ENCODE measurements at places on chromosomes 5 and 9.

GRCh38 chr5:8829323-8830029 is 716.4 kb downstream of the SEMA5A start:
- DNase-seq = no peak

- peak; percentile 38 for DNase-seq
Observed at GRCh38 chr9:137354153-137354844, 52.2 kb upstream of the NRARP start.

- DNase-seq = no peak
Observed at GRCh38 chr9:68714416-68715180, 9.6 kb downstream of the PIP5K1B start.

- DNase-seq = no peak
Observed at GRCh38 chr9:103410059-103410458, 414.9 kb downstream of the CYLC2 start.

- no peak for DNase-seq
Observed at GRCh38 chr5:36403632-36404311, 102.1 kb upstream of the RANBP3L start.

DNA sequence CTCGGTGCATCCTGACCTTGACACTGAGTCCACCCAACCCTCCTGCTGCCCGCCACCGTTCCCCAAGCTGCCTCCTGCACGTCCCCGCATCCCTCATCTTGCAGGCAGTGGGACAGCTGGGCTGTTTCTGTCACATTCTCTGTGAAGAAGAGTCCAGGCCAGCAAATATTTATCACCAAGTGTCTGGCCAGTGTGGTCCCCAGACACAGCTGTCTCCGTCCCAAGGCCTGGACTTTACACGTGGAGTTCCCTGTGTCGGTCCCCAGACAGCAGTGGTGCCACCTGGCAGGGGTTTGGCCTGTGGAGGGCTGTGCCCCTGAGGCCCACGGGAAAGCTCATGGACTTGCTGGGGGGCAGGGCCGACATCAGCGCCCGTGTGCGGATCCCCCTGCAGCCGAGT is 9.2 kb upstream of the SLC12A7 start:
- DNase-seq = no peak

DNA sequence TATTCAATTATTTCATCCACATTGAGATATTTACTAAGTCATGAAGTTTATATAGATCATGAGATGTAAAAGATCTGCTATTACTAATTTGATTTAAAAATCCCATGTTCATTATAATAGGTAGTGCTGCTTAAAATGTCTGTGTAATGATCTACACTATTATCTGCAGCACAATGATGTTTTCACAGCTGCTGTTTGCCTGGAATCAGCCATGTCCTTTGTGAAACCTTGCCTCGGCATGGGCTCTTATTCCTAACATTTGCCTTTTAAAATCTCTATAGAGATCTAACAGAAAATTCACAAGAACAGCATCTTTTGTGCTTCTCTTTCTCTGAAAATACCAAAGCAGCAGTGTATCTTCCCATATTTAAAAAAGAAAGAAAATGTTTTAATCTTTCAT is 444.6 kb downstream of the PTPRD start:
- no peak for DNase-seq

DNA sequence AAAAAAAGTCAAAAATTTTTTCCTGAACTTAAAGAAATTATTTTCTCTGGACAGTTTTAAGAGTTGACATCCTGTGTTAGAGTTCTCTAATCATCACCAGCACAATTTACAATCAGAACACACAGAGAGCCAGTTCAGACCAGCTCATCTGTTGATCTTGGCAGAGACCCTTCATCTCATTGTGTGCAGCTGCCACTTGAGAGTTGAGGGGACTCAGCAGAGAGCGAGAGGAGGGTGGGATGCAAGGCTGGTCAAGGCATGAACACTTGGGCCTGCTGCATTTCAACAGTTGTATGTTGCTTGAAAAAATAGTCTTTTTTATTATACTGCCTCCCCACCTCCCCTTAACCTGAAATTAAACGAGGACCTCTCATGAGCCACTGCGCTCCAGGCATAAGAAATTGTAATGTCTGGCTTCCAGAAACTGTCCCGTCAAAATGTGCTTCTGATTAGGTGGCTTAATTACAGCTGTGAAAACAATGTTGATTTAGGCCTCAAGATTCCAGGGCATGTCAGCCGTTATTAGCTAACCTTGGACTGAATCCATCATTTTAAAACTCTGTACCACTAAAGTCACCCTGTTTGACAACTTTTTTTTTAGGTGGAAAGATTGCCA is 383.6 kb downstream of the CCDC171 start:
- DNase-seq = peak; percentile 47

GRCh38 chr5:102481054-102481715 is 17.6 kb downstream of the SLCO6A1 start:
- no peak for DNase-seq

- DNase-seq = no peak
Observed at GRCh38 chr5:158648631-158649030, 451.1 kb downstream of the EBF1 start.

DNA sequence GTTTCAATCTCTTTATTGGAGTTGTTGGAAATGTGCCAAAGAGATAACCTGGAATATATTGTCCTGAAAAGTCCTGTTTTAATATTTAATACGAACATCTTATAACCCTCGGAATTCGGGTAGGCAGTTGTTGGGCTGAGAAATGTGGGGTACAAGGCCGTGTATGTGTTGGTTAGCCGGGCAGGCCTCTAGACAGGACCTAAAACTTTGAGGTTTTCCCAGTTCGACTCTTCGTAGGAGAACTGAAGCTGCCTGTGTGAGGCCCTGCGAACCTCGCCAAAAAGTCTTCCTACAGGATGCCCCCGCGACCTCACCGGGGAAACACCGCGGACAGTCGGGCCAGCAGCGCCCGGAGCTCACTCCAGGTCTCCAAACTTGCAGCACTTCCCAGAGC is 583 bp upstream of the TJP2 start:
- no peak for DNase-seq

DNA sequence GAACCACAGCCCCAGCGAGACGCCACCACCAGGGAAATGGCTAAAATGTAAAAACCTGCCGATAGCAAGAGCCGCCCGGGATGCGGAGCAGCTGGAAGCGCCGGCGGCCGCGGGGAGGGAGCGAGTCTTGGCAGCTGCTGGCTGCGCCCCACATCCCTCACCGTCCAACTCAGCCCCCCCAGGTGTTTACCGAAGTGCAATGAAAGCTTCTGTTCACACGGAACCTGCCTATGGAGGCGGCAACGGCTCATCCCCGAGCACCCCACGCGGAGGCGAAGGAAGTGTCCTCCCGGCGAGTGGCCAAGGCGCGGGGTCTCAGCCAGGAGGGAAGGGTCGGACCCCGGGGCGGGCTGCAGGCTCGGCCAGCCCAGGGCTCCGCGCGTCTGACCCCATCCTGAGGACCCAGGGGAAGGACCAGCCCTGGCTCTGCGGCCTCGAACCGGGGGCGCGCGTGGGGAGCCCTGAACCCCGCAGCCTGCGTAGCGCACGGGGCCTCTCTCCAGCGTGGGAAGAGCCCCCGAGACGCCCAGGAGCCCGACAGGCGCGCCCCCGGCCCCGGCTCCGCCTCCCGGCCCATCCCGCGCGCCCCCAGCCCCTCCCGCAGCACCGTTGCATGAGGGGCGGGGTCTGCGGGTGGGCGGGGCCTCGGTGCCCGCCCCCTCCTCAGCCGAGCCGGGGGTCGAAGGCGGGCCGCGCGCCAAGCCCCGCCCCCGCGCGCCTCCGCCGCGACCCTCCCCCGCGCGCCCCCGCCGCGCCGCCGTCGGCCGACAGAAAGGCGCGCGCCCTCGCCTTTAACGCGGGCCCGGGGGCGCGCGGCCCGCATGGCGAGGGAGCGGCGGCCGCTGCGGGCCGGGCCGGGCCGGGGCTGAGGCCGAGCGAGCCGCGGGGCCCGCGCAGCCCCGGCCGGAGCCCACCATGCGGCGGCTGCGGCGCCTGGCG is at the start of gene DIPK1B:
DIPK1B (plus strand) TSS at position 822 of the 939 bp plus-strand sequence; CDS start at position 916, 94 bp downstream.
- DNase-seq = no peak

GRCh38 chr5:156219483-156220005 is 107.4 kb upstream of the SGCD start:
- DNase-seq = no peak

GRCh38 chr5:140305471-140305870 is 2.6 kb upstream of the PFDN1 start:
- DNase-seq = no peak

- no peak for DNase-seq
Observed at GRCh38 chr9:112283582-112284253, 49.7 kb downstream of the PTBP3 start.

DNA sequence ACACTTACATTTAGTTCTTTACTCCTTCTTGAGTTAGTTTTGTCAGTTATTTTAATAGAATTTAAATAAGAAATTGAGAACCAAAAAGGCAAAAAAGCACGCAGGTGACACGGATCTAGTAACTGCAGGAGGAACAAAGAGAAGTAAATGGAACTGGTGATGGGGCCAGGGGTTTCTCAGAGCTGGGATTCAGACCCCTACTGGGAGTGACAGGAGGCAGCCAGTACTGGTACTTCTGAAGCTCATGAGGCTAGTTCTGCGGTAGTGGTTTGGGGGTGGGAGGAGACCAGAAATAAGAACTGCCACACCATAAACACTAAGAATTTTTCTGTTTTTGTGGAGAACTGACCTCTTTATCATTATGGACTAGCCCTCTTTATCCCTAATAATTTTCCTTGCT is 48.2 kb downstream of the OXCT1 start:
- no peak for DNase-seq

- DNase-seq = no peak
Observed at GRCh38 chr9:129469188-129469987, 151.5 kb downstream of the C9orf50 start.

DNA sequence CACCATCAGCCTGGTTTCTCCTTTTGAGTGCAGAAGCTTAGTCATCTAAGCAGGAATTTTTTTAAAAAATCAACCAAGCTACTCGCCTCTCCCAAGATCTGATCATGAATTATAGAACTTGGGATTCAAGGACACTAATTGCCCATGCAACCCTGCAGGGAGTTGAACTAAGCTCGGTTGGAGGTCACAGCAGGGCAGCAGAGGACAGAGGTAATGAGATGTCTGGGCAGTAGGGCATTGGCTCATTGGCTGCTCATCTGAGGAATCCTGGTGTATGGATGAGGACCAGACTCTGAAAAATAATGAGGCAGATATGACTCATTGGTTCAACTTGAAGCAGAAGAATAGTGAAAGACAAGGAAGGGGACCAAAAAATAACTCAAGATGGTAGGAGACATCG is 111.8 kb upstream of the TLE1 start:
- no peak for DNase-seq

All from right forelimb (tissue), 1 donor.